Effector memory CD4-positive, alpha-beta T cell (primary cell): ENCODE measurements at places on chromosomes 3 and 15.

- DNase-seq, result no peak
These were observed 116.6 kb downstream of the MFSD1 start for GRCh38 chr3:158918451-158918850.

DNA sequence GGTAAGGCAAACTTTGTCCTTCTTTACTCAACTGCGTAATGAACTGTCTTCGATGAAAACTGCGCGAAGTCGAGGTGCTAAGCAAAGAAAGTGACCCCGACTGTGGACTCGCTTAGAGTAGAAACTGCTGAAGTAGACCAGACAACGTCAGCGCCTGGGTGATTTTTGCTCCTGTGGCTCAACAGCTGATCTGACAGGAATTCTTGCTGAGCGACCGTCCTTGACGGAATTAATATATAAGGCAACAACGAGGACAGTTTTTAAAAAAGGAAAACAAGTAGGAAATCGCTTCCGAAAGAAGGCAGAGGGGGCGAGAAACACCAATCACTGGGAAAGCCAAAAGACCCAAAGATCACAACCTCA, 541 bp downstream of the RPS27L start:
- no peak for DNase-seq

GRCh38 chr3:196149831-196150301, 61.3 kb downstream of the ZDHHC19 start:
- DNase-seq, result no peak

DNA sequence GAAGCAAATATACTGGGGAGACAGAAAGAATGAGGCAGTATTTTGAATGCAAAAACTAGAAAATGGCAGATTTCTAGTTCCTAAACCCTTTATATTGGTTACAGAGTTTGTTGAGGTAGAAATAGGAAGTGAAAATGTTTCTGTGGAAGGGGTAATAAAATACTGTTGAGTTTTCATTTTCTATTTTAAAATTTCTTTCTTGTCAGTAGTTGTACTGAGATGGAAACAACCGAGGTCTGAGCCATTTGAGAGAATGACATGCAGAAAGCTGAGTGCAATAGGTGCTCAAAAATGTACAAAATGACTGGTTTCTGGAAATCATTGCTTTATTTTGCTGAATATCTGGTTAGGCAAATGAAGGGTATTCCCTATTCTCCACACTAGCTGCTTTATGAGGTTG, 361.4 kb downstream of the CHL1 start:
- DNase-seq, result no peak

- DNase-seq, result no peak
These were observed 43.7 kb downstream of the EFCAB12 start for GRCh38 chr3:129384594-129385323.

DNA sequence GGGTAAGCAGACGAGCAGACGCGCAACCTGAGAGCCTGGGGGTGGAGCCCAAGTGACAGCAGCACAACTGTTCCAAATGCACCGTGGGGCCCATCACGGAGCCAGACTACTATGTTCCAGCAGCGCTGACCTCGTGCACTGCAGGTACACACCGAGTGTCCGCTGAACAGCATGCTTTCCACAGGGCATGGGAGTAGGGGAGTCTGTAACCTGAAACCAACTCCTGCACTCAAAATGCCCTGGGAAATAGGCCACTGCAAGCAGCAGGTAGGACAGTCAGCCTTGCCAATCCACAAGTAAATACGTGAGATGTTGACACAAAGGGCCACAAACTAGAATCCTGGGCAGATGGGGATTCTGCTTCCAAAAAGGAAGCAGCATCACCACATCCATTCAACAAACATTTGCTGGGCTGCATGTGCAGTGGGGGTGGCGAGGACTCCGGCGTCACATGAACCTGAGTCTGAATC, 73.9 kb downstream of the TBC1D2B start:
- no peak for DNase-seq

GRCh38 chr3:152043620-152044019, 170.2 kb downstream of the SUCNR1 start:
- DNase-seq, result no peak

DNA sequence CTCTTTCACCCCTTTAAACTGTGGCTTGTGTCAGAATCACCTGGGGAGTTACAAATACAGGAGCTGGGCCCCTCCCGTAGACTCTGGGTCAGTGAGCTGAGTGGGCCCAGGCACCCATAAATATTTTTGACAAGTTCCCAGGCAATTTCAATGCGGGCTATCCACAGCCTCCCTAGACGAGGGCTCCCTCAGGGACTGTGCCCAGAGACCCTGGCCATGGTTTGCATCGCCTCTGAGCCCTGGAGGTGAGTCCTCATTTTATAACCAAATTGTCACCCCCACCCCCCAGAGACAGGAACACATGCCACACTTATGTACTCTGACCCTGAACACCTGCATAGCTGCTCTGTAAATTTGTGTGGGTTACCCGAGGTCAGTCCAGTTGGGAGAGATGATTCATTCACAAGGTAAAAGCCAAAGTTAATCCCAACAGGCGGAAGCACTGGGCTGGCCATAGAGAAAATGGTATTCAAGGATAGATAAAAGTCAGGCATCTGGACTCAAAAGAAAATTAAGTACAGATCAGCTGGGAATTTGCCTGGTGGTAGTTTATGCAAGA, 146.5 kb upstream of the SLC6A11 start:
- DNase-seq, result no peak

DNA sequence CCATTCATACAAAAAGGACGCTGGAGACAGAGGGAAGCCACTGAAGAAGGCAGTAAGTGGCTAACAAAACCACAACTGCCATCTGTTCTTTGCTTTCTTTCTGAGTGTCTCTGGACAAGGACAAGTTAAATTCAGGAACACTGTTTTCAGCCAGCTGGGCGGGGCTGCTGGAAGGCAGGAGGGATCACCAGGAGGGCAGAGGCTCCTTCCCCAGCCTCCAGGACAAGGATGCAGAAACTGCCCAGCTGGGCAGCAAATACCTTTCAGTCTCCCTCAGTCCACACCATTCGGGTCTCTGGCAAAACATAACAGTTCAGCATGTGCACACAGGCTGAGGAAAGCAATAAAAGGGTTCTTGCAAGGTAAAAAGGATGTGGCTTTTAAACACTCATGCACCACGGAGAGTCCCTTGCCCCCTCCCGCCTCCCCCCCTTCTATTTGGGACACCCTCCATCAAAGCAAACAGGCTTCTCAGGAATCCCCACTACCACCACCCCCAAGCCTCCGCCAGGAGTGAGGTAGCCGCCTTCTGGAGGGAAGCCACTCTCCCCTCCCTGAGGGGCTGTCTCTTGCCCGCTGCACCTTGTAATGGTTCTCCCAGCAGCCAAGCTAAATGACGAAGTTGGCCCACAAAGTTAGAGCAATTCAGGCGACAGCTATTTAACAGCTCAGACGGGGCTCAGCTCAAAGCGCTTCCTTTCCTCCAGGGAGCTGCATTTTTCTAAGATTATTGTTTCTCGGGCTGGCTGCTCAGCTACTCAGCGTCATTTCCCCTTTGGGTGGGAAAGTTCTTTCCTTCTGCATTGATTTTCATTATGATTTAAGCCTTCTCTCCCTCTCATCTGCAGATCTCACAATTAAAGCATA, 3.8 kb downstream of the HEG1 start:
- peak; percentile 72 for DNase-seq

GRCh38 chr15:96487245-96487644, 156.7 kb downstream of the NR2F2 start:
- no peak for DNase-seq

DNA sequence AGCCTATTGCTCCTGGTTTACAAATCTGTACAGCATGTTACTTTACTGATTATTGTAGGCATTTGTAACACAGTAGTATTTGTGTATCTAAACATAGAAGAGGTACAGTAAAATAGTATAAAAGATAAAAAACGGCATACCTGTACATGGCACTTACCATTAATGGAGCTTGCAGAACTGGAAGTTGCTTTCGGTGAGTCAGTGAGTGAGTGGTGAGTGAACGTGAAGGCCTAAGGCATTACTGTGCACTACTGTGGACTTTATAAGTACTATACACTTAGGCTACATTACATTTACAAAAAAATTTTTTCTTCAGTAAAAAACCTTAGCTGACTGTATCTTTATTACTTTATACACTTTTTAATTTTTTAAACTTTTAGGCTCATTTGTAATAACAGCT, 90.9 kb downstream of the RAP2B start:
- DNase-seq, result no peak

- DNase-seq, result no peak
These were observed 9.0 kb upstream of the TSC22D2 start for GRCh38 chr3:150399060-150399459.

DNA sequence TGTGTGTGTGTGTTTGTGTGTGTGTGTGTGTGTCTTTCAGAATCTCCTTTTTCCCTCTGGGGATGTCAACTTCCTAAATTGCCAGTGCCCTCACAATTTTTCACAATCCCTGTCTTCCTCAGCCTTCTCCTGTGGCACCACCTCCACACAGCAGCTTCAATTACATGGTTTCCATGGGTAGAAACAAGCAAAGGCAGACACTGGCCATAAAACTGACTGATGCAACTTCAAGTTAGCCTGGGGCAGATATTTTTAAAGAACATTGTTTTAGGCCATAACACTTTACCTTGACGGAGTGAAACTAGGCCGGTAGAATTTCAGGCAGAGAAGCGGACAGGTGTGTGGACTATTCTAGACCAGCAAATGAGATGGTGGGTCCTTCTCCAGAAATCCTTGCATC, 405.8 kb upstream of the SUCLG2 start:
- DNase-seq, result no peak

DNA sequence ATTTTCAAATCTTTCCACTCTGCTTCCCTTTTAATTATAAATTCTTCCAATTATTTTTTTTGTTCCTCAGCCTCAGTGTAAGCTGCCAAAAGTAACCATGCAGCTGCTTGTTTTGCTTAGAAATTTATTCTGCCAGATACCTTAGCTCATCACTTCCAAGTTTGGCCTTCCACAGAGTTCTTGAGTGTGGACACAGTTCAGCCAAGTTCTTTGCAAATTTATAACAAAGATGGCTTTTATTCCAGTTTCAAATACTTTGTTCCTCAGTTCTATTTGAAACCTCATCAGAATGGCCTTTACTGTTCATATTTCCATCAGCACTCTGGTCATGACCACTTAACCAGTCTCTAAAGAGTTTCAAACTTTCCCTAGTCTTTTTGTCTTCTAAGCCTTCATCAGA, 10.3 kb downstream of the RTP1 start:
- DNase-seq, result no peak

- DNase-seq, result no peak
These were observed 17.1 kb upstream of the JMJD7 start for GRCh38 chr15:41810651-41811431.

DNA sequence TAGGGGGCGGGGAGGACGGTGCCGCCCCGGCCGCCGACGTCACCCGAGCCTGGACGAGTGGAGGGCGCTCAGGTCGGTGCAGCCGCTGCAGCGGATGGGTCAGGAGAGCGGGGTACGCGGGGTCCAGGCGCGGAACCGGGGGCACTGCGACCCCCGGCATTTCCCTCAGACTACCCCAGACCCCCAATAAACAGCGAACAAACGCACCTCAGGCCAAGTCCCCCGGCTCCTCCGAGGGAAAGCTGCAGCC, 78.9 kb downstream of the IQSEC1 start:
- DNase-seq, result no peak

DNA sequence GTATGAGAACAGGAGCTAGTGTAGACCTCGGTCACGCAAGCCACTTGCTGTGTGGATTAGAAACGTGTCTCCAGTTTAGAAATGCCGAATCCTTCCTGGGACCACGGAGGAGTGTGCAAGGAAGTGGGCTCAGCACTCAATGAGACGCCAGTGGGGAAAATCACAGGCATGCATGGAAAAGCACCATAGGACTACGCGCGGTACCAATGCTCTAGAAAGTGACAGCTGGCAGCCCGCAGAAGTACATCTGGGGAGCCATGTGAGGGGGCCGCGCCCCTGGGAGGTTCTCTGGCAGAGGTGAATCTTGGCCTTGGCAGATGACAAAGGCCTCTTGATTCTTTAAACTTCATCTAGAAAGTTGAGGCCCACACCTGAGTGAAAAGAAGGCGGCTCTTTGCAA, 99.3 kb downstream of the LRRK1 start:
- no peak for DNase-seq

GRCh38 chr3:110568246-110568645, 503.4 kb upstream of the NECTIN3 start:
- DNase-seq, result no peak

- no peak for DNase-seq
These were observed 15.9 kb downstream of the ARIH1 start for GRCh38 chr15:72489943-72490554.

- no peak for DNase-seq
These were observed 268.5 kb downstream of the SHQ1 start for GRCh38 chr3:72579581-72580245.

GRCh38 chr3:190172751-190173150, 52.1 kb upstream of the P3H2 start:
- no peak for DNase-seq

GRCh38 chr15:89087161-89087829, 961 bp upstream of the ABHD2 start:
- no peak for DNase-seq

DNA sequence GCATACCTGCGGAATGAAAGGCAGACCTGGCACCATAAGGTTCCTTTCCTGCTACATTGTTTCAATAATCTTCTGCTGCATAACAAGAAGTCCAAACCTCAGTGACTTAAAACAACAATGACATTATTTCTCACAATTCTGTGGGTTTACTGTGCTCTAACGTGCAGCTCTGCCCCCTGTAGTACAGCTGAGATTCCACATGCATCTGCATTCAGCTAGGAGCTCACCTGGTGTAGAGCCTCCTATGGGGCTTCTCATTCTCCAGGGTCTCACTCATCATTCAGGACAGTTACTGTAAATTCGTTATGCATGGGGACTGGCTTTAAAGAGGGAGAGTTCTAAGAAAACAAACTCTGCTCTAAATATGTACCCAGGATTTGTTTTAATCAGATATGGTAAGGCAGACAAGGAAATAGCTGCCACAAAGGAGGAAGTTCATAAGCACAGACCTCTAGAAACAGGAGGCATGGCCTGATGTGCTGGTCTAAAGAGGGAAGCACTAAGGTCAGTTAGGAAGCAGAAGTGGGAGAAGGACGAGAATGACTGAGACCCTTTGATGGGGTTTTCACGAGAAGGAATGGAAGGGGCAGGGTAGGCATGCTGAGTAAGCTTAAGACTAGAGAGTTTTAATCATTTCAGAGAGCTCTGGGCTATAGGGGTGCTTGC, 347.0 kb downstream of the NEK10 start:
- no peak for DNase-seq

DNA sequence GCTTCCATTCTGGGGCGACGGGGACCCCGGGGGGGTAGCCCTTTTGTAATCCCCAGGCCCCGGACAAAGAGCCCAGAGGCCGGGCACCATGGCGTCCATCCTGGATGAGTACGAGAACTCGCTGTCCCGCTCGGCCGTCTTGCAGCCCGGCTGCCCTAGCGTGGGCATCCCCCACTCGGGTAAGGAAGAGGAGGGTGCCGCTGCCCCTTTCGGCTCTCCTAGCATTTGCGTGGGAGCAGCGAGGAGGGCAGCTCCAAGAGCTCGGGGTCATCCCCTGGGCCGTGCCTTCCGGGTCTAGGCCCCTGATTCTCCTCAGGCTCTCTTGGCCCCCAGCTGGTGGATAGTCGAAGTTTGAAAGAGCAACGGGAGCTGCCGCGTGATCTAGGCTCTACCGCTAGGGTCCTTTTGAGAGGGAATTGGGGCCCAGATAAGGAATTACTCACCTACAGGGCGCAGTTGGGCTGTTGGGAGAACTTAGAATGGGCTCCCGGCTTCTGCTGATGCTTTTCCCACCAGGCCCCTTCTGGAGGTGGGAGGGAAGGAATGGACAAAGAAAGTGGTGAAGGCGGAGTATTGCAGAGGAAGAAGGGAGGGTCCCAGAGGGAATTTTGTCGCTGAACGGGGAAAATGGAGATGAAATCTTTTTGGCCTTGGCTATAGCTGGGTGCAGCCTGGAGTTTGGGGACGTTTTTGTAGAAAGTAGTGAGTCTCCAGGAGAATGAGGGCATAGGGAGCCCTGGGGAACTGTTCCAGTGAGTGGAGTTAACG, 615 bp downstream of the VPS18 start:
- DNase-seq, result peak; percentile 34
